ENCODE measurements at places on chromosomes 12 and 14. TPM values are rescaled to one million over a fixed set of nuclear protein-coding genes. Genes with fewer than 3 reads are reported as not detected.

Gene NUP107
- total RNA-seq, result 111 TPM

DNA sequence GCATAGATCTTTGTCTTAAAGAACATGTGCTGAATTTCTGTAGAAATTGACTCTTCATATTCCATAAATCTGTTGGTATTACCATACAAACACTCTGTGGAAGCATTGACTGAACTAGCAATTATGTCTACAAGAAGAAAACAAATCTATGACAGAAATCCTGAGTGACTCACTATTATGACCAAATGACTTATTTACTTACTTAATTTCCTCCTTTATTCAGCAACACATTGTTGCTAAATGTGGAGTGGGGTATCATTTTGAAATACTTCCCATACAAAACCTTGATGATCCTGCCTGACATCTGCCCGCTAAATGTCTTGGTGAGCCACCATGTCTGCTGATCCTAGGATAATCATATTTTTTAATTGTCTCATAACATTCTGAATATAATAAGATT lies 99.1 kb upstream of the SLCO1C1 start:
- H3K27ac ChIP-seq, result no peak overlapping the region
- no peak overlapping the region for H3K4me3 ChIP-seq
- no peak for DNase-seq
- H3K36me3 ChIP-seq, result no peaks in the 10 kb centered on the region

Gene STXBP6
- total RNA-seq, result not detected

DNA sequence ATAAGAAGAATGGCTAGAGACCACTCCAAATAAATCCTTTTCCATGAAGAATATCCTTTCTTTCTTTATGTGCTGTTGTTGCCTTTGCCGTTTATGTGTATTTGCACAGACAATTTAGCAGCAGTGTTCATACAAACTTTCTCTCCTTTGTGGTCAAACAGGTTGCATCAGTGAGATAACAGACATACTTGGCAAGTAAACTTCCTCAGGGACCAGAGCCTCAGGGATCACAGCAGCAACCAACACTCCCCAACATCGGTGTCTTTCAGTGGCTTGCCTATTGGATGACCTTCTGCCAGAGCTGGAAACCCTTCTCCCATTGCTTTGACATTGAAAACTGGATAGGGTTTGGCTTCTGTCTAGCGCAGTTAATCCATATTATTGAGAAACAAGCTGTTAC lies 252.2 kb downstream of the BTG1 start:
- H3K27me3 ChIP-seq, result peaks cover 2% of the 10 kb centered on the region
- no peak overlapping the region for H3K4me3 ChIP-seq
- H3K4me1 ChIP-seq, result no peaks in the 10 kb centered on the region
- H3K27ac ChIP-seq, result no peak overlapping the region

DNA sequence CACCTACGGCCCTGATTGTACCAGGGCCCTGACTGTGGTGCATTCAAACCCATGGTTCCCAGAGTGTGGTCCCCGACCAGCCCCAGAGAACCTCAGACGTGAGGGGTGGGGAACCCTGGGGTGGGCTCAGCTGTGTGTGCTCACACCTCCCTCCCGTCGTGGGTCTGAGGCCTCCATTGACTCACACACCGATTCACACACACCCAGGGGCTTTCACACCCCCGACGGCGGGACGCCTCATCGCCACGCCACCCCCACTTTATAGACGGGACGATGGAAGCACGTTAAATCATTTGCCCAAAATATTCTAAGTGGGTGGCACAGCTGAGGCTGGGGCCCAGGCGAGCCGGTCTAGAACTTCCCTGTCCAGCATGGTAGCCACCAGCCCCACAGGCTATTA lies 3.4 kb upstream of the FBRSL1 start:
- H3K27me3 ChIP-seq, result peaks cover 2% of the 10 kb centered on the region
- H3K4me3 ChIP-seq, result no peak overlapping the region
- H3K36me3 ChIP-seq, result no peaks in the 10 kb centered on the region
- peak overlapping the region; percentile 40 for H3K27ac ChIP-seq

Gene CLEC2B
- total RNA-seq, result 70.3 TPM

- no peak overlapping the region for H3K27ac ChIP-seq
- DNase-seq, result peak; percentile 58
- no peaks in the 10 kb centered on the region for H3K36me3 ChIP-seq
- no peaks in the 10 kb centered on the region for H3K27me3 ChIP-seq
- peaks cover 5% of the 10 kb centered on the region for H3K4me1 ChIP-seq
- no peak overlapping the region for H3K4me3 ChIP-seq
Measured at GRCh38 chr14:72790887-72791566, 102.9 kb downstream of the DPF3 start.

Gene RNU4-1
- 1,386 TPM for total RNA-seq

- DNase-seq, result no peak
- H3K4me3 ChIP-seq, result no peak overlapping the region
- no peak overlapping the region for H3K27ac ChIP-seq
- H3K4me1 ChIP-seq, result no peaks in the 10 kb centered on the region
Measured at GRCh38 chr12:126362964-126363363, 1297.7 kb downstream of the AACS start.

Gene MMP19
- total RNA-seq, result 0.24 TPM

DNA sequence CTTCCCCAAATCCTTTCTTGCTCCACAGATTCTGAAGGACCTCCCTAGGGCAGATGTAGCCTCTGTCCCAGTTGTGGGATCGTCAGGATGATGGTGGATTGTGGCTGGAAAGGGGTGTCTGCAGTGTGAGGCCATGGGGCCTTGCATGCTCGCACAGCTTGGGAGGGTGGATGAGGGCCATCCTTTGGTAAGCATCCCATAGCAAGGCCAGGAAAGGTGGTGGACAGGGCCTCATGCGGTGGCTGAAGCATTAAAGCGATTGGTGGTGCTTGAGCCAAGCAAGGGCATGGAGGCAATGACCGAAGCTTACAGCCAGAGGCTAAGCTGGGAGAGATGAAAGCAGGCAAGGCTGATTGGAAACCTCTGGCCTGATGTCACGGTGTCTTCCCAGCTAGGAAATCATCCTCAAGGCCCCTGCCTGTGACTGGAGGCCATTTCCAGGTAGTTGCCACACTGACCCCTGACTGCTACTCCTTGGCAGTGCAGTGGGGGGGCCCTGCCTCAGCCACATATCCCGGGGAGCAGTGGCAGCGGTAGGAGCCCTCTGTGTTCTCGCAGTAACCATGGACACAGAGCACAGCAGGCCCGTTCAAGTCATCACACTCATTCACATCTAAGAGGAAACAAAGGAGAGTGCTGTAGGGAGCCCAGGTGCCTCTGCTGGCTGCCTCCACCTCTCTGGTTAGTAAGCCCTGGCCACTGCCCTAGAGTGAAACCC lies 7.0 kb downstream of the ISCA2 start:
- no peaks in the 10 kb centered on the region for H3K27me3 ChIP-seq
- no peak for DNase-seq
- H3K4me1 ChIP-seq, result no peaks in the 10 kb centered on the region
- no peak overlapping the region for H3K4me3 ChIP-seq
- no peak overlapping the region for H3K27ac ChIP-seq
- no peaks in the 10 kb centered on the region for H3K36me3 ChIP-seq

Gene AHNAK2
- total RNA-seq, result not detected

All from natural killer cell treated with Interleukin-12 subunit alpha and Interleukin-12 subunit beta and Interleukin-15 and Interleukin-18, amount 100 ng/mL, for 72 hours (primary cell).